ENCODE measurements at places on chromosomes 11 and 22.

DNA sequence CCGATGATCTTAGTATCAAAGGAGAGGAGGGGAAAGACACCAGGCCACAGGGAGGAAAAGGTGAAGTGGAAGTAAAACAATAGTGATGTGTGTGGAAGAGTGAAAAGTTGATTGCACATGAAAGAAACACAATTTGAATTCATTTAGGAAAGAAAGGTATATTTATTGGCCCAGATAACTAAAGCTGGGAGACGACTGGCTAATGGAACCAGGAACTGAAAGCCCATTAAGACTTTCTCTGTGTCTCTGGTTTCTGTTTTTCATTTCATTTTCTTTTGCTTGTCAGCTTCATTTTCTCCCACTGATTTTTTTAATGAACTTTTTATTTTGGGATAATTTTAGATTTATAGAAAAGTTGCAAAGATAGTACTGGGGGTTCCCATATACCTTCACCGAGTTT is 5.1 kb upstream of the DCHS1 start:
- DNase-seq = no peak

DNA sequence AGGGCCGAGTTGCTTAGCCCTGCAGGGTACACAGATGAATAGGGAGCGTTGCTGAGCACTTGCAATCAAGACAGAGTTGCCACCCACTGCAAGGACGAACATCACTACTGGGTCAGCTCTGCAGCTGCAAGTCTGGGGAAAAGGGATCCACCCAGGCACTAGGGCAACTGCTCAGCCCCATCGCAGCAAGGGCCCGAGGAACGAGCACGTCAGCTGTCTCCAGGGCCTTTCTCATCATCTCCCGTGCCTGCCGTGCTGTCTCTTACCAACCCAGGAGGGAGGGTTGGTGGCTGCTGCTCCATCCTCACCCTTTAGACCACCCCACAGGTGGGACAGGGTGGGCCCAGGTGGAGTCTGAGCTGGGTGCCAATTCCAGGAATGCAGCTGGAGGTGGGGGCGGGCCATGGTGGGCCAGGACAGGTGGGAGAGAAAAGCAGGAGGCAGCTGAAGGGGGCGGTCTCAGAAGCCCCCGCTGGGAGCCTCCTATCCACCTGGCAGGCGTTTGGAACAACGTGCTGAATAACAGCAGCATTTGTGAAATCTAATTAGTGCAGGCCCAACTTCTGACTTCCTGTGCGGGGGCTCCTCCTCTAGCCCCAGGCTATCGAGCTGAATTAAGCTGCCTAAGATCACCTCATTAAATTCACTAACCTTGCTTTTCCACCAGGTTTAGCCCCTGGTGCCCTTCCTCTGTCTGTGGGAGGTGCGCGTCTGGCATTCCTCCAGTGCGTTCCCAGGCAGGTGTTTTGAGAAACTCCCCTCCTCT is 252.5 kb downstream of the ST3GAL4 start:
- DNase-seq = no peak

DNA sequence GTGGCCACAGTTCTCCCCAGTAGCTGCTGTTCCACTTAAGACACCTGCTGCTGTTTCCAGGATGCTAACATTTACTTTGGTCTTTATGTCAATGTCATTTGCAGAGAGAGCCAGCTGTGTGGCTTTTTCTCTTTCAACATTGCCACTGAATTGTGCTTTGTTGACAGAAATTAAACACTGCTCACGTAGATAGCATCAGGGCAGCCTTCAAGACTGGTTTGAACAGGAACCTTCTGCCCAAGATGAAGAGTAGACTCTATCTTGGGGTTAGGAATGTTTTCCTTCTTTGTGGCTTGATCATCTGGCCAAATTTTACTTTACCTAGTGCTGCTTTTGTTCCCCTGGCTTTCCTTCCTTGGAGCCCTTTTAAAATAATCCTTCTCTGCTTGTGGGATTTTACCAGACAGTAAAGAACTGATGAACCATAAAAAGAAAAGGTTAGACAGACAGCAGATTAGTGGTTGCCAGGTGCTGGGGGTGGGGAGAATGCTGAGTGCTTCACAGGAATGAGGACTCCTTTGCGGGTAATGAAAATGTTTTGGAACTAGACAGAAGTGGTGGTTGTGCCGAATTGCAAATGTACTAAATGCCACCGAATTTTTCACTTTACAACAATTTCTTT is 22.7 kb upstream of the XBP1 start:
- DNase-seq = no peak

DNA sequence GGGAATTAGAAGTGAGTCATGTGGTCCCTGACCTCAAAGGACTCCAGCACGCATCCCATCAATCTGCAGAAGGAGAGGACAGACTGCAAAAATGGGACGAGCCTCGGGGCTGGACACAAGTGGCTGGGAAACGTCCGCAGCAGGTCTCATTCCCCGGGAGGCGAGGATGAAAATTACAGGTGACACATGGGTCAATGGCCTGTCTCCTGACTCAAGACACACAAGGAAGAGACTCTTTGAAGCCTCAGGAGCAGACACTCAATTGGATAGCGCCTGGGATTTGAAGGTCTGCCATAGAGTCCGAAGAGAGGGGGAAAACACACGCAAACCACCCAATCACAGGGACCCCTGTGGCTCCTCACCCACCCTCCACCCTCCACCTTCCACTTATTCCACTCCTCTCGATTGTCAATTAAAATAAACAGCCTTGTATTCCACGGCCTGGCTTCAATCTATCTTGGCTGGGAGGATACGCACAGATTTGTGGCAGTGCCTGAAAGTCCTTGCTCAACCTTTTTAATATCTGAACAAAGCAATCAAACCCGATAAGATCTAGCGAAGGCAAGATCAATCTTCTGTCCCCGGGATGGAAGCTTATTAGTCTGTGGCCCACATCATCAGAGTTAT is 101.8 kb upstream of the CADM1 start:
- DNase-seq = no peak

DNA sequence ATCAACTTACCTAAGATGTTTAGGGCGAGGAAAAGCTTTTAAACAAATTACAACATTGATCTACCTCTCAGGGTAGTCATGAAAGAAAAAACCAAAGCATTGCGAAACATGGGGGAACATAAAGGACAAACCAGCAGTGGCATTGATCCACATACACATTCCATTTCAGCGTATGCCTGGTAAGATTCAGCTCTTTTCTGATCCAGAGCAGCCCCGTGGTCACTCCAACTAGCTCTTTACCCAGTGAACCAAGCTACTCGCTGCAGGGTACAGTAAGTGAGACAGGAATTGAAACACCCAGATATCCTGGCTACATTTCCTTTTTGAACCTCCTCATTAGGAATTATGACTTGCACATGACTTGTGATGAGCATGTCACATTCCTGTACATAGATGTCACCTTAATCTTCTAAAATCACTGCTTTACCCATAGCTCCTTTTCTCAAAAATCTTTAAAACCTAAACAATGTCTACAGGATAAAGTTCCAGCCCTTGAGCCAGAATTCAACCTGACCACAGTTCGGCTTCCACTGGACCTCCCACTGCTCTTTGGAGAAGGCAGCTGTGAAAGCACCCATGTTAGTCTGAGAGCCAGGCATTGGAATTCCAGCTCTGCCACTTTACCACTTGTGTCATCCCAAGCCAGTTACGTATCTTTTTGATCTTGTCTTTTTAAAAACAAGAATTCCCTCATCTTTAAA is 42.9 kb upstream of the AKIP1 start:
- no peak for DNase-seq

DNA sequence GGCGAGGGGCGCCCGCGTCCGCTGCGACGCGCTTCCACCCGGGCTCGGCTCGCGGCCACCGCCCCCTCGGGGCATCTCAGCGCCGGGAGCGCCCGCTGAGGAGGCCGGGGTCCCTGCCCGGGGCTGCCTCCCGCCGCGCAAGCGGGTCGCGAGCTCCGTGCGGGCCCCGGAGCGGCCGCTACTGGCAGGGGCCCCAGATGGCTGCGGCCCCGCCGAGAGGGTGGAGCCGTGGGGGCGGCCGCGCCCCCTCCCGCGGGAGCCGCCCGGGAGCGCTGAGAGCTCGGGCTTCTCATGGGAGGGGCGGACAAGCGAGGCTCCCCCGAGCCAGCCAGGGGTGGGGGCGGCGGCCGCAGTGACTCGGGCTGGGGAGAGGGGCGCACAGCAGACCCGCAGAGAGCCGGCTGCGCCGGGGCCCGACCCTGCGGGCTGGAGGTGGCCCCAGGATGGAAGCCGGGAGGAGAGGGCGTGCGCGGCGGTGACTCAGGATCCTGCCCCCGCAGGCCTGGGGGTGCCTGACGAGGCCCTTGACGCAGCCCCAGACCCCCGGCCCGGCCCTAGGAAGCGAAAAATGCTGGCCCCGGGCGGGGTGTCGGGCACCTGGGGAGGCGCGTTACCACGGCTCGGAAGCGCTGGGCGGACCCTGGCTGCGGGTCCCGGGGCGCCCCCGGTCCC is 603 bp upstream of the ZFTA start:
- DNase-seq = peak; percentile 19

DNA sequence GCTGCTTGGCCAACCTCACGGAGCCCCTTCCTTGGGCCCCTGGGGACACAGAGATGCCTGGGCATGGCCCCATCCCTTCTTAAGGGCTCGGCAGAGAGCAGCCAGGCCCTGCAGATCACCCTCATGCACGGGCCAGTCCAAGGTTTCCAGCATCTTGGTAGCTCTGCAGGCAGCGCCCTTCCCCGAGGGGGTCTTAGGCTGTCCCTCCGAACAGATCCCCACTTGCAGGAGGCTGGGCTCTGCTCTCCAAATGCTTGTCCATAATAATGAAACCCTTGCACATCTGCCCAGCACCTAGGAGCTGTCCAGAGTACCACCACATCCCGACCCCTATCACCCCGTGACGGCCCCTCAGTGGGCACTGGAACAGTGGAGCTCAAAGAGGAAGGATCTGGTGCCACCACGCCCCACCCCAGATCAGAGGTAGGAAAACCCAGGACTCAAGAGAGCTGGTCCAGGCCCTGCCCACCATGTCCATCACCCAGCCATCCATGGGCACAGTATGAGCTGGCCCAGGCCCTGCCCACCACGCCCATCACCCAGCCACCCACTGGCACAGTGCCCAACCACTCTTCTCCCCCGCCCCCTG is 92.5 kb upstream of the PRR5 start:
- no peak for DNase-seq

DNA sequence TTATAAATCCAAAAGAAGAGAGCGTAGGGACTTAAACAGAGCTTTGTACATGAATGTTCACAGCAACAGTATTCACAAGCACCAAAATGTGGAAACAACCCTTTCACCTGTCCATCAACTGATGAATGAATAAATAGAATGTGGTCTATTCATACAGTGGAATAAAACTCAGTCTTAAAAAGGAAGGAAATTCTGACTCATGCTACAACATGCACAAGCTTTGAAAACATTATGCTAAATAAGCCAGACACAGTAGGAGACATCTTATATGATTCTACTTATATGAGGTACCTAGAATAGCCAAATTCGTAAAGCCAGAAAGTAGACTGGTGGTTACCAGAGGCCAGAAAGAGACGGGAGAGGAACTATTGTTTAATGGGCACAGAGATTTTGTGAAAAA is 74.3 kb downstream of the SHANK2 start:
- DNase-seq = no peak

DNA sequence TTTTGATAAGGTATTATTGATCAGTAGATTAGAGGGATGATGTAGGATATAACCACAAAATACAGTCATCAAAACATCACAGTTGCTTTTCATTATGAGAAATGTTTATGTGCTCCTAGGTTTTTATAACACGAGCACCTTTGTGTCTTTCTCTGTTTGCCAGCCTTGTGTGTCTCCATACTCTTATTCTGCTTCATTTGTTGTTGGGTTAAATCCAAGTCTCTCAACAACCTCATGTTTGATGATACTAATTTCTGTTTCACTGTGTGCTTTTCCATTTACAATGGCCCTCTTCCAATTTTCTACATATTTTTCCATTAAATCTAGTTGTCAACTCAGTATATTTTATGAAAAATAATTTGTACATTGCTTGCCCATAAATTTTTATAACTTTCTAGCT is 107.7 kb upstream of the POU2AF2 start:
- DNase-seq = no peak

All from activated T-cell treated with anti-CD3 and anti-CD28 coated beads for 48 hours (primary cell).